Head of caudate nucleus (tissue), 42 donors: ENCODE measurements at places on chromosomes 16 and 17.

GRCh38 chr16:72835086-72835485 lies 212.8 kb downstream of the ZFHX3 start:
- DNase-seq, result peak; percentile 86

DNA sequence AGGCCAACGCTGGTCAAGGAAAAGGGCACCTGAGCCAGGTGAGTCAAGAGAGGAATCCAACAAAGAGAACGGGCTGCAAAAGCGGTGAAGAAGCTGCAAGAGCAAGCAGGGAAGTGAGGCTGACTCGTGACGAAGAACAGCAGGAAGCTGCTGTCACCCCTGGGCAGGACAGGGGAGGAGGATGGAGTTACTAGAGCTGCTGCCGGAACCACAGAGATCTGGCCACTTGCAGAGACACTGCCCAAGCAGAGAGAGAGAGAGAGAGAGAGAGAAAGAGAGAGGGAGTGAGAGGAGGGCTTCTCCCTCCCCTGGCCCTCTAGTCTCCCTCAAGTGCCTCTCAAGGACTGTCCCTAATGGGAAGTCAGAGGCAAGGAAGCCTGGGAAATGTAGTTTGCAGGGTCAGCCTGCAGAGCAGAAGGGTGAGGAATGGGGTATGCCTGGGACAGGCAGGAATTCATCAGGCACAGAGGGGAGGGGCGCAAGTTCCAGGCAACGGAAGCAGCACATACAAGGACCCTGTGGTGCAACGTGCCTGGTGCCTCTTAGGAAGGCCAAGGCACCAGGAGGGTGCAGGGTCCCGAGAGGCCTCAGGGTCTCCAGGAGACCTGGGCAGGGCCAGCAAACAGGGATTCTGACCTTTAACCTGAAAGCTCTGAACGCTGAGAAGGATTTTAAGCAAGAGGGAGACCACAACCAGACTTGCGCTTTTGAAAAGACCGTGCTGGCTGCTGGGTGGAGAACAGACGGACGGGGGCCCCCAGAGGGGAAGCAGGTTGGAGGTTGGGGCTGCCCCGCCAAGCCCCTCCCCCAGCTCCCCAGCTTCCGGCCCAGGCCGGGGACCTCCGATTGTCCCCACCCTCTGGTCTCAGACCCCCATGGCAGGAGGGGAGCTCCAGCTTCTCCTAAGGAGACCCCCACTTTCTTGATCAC lies 45.8 kb upstream of the CIBAR2 start:
- no peak for DNase-seq

DNA sequence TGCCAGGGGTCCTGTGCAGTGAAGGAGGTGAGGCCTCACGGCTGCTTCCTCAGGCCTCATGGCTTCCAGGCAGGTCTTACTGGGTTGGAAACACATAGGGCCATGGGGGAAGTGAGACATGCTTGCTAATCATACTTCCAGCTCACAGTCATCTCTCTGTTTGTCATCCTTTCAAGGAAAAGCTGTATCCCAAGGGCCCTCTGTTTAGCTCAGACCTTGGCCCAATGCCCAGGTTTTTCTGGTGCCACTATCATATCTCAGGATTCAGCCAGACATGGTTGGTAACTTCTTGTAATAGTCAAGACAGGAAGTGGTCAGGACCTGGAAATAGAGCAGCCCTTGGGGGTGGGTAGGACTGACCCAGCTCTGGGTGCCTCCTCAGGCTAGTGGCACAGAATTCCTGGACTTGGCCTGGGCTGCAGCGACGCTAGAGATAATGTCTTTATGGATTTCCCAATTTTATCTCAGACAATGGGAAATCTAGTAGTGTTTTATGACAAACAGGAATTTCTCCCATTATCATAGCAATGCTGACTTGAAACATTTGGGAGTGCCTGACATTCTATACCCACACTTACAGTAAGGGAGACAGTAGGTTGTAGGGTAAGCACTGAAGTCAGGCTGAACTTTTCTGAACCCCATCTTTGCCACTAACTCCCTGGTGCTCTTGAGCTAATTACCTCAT lies 13.5 kb upstream of the ITGB3 start:
- peak; percentile 63 for DNase-seq

DNA sequence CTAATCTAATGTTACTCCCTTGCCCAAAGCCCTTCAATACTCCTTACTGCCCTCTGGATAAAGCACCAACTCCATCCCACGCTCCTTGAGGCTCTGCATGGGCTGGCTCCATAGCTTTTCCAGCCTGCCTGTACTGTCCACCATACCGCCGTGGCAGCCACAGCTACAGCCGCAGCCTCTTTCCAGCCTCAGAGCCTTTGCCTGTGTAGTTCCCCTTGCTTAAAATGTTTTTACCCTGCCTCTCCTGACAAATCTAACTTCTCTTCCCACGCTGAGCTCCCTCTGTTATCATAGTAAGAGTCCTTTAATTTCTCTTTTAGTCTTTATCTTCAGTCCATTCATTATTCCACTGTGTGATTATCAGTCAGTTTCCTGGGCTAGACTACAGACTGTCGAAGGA lies 22.0 kb downstream of the TEX14 start:
- no peak for DNase-seq

- DNase-seq, result no peak
Measured at GRCh38 chr17:78665952-78666920, 89.0 kb upstream of the DNAH17 start.
